ENCODE measurements at places on chromosomes 1 and 21.

GRCh38 chr21:18812308-18812707, 408.7 kb upstream of the TMPRSS15 start:
- no peak for DNase-seq

DNA sequence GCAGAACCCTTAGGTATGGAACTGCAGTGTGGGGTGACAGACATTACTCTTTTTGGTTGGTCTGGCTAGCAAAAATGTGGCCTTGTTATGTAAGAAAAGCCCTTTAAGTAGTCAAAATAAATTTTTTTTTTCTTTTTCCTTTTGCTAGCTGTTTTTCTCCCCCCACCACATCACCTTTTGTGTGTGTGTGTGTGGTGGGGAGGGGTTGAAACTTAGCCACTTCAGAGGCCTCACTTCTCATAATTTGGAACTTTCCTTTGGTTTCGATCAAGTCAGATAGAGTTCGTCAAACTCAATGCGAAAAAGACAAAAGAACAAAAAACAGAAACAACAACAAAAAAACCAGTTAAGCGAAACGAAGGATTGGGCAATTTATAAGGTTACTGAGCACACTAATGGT, 1.9 kb upstream of the PRMT2 start:
- no peak for DNase-seq

GRCh38 chr1:67677408-67677807, 7.6 kb upstream of the GADD45A start:
- DNase-seq, result no peak

- no peak for DNase-seq
These were observed 74.8 kb downstream of the MTR start for GRCh38 chr1:236869911-236870310.

DNA sequence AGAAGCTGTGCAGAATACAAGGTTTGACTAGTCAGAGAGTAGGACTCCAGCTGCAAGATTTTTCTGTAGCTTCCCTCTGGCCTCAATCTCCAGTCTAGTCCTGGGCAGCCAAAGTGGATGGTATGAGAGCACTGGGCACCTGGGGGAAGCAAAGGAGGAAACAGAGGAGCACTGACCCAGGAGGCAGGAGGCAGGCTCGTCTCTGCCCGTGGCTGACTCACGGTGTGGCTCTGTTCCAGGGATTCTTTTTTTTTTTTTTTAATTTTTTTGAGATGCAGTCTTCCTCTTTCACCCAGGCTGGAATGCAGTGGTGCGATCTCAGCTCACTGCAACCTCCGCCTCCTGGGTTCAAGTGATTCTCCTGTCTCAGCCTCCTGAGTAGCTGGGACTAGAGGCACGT, 4.1 kb upstream of the NPPB start:
- DNase-seq, result no peak

GRCh38 chr1:47751996-47752451, 245.2 kb downstream of the TRABD2B start:
- DNase-seq, result no peak

Data from memory B cell (primary cell).